Thymus (tissue), 14 donors: ENCODE measurements at places on chromosomes 2 and 18. TPM values are rescaled to one million over a fixed set of nuclear protein-coding genes. Genes with fewer than 3 reads are reported as not detected.

DNA sequence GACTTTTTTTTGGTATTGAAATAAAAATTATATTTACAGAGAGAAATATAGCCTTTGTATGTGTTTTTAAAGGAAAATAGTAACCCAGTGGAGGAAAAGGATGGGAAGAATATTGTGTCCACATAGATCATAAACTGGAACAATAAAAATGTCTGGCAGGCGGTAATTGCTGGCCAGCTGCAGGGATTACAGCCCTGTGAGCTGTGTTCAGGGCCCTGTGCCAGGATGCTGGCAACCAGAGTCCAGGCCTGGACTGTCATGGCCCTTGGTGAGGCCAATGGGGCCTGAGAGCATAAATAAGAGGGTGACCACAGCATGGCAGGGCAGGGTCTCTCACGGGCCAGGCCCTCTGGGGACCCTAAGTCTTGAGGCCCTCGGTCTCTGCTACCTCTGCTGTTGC, 171.2 kb downstream of the ACOXL start:
- no peak for DNase-seq

DNA sequence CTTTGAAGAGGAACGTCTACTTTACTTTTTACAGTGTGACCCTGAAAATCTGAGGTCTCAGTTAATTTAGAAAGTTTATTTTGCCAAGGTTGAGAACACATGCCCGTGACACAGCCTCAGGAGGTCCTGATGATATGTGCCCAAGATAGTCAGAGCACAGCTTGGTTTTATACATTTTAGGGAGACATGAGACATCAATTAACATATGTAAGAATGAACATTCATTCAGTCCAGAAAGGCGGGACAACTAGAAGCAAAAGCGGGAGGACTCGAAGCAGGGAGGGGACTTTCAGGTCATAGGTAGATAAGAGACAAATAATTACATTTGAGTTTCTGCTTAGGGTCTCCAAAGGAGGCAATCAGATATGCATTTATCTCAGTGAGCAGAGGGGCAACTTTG, 23.7 kb downstream of the ELMOD3 start:
- DNase-seq = no peak

GRCh38 chr2:71950256-71951082, 197.2 kb downstream of the CYP26B1 start:
- DNase-seq = no peak

Gene NDC80
- total RNA-seq = 43.7 TPM

DNA sequence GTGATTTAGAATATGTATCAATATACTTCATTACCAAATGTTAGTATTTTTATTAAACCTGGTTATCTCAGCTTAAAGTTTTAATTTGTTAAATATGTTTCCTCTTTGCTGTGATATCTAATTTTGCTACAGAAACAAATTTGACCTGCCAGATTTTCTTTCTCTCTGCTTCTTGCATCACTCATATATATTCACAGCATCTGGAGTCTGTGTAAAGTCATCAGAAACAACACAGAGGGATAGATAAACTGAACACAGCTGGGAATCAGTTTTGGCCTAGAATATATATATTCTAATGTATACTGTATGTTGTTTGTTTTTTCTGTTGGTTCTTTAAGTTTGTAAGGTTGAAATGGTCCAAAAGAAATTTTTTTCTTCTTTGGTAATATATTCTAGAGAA, 8.5 kb downstream of the PSMD14 start:
- DNase-seq = no peak

DNA sequence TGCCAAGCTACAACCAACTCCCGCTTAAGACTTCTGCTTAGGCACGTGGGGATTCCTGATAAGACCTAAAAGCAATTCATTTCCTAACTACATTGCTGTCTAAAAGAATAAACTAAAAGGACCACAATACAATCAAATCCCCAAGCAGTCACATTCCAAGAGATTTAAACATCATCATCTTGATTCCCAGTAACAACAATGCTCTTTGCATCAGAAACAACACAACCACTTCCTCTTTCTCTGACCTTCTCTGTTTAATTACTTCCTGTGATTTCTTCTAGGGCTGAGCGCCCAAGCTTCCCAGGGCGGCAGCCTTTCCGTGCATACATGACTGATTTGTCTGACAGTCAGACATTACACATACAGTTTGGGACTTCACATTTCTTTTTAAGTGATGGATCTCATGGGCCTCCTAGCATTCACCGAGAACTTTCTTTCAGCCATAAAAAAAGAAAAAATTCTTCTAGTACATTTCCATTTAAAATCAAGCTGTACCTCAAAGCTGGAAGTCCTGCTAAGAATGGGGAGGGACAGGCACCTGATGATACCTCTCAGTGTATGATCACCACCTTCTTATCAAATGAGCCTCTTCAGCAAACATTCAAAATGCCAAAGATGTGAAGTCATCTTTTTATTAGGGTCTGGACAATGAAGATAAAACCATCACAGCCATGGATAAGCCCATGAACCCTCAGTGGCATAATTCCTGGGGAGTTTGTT, 11.5 kb downstream of the SPRED2 start:
- DNase-seq = no peak
